ENCODE measurements at places on chromosomes 12 and 14. TPM values are rescaled to one million over a fixed set of nuclear protein-coding genes. Genes with fewer than 3 reads are reported as not detected.

The CCDC177 gene
- not detected for total RNA-seq

The RNF212B gene
- not detected for total RNA-seq

The KRT71 gene
- total RNA-seq = not detected

The VRTN gene
- not detected for total RNA-seq

The CELA1 gene
- total RNA-seq = not detected

The GYS2 gene
- total RNA-seq = not detected

The DACT1 gene
- total RNA-seq = 43.4 TPM

The PTGER2 gene
- total RNA-seq = 8.2 TPM

The LTB4R2 gene
- total RNA-seq = 3.0 TPM

The MUCL1 gene
- total RNA-seq = not detected

The OGFOD2 gene
- 12.4 TPM for total RNA-seq

The OVCH1 gene
- 0.07 TPM for total RNA-seq

The SYCP3 gene
- 0.33 TPM for total RNA-seq

The ANKS1B gene
- total RNA-seq = 1.9 TPM

The SMIM41 gene
- total RNA-seq = 0.07 TPM

The POTEG gene
- not detected for total RNA-seq

The NEK9 gene
- total RNA-seq = 103 TPM

The HOXC5 gene
- 0.39 TPM for total RNA-seq

The SMCO2 gene
- total RNA-seq = 0.40 TPM

The FAM90A1 gene
- 0.13 TPM for total RNA-seq

The FGF23 gene
- total RNA-seq = not detected

The PROX2 gene
- not detected for total RNA-seq

The PLD4 gene
- total RNA-seq = 0.07 TPM

The GPR84 gene
- total RNA-seq = 0.07 TPM

The TIMELESS gene
- 6.7 TPM for total RNA-seq

The P2RX2 gene
- not detected for total RNA-seq

The PXMP2 gene
- total RNA-seq = 8.1 TPM

The ZC2HC1C gene
- total RNA-seq = 0.69 TPM

The TAS2R9 gene
- total RNA-seq = not detected

The TCTN2 gene
- 12.9 TPM for total RNA-seq

The C1S gene
- 339 TPM for total RNA-seq

The ACVRL1 gene
- total RNA-seq = 31.9 TPM

The CYP46A1 gene
- 0.33 TPM for total RNA-seq

The TAS2R19 gene
- 5.1 TPM for total RNA-seq

The PMEL gene
- total RNA-seq = 0.65 TPM

The GPRC5A gene
- 56.1 TPM for total RNA-seq

The LHX5 gene
- not detected for total RNA-seq

The SDS gene
- not detected for total RNA-seq

The DMAC2L gene
- 4.2 TPM for total RNA-seq

The ARPC3 gene
- total RNA-seq = 136 TPM

The CPNE6 gene
- total RNA-seq = not detected

The MIA2 gene
- total RNA-seq = 12.0 TPM

The CATSPERB gene
- not detected for total RNA-seq

The TMEM30B gene
- total RNA-seq = 0.86 TPM

The SDSL gene
- total RNA-seq = 4.9 TPM

All from smooth muscle cell of the pulmonary artery (primary cell).